T follicular helper cell (primary cell): ENCODE measurements at places on chromosomes 3 and 15.

DNA sequence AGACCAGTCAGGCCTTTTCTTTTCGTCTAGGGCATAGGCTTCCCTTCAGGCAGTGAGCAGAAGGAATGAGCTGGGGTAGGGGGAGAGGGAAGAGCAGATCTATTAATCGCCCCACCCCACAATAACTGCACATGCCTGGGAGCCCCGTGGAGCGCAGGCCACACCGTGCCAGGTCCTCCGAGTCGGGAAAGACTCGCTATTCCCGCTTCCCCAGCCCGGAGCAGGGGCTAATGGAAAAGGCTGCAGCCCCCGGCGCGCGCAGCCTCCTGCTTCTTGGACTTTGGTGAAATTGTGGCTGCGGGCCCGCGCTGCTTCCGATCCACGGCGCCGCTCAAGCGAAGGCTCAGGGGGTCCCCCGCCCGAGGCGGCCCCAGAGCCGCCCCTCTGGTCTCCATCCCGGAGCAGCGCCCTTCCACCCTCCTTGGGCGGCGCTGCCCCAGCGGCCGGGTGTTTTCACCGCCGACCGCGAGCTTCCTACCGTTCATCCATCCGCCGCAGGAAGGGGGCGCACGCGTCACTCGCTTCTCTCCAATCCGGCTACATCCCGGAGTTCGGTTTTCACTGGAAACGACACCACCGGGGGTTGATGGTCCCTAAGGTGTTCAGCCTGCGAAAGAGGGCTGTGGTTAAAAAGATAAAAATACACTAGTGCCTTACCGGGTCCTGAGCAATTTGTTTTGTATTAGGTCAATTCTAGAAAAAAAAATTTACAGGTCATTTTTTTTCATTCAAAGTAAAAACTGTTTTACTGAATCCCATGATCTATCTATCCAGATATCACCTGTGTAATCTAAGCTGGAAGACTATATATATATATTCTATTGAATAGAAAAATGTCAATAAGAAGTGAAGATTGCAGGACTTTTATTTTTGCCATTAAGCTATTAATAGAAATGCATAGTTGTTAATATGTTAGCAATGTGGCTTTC is 4.4 kb upstream of the SYNM start:
- peak; percentile 18 for DNase-seq

DNA sequence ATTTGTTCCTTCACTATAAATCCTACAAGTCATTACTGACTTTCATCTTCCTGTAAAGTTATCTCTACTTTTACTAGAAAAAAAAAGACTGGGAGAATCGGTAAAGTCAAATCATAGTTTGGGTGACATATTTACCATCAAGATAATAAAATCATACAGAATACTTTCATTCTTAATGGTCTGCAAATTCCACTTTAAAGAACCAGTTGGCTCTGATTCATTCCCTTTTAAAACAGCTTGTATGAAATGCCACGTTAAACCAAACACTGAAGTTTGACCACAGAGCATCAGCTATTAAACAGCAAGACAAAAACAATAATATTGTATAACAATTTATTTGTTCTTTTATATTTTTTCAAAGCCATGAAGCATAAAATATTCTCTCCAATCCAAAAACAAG is 100.7 kb downstream of the FBN1 start:
- no peak for DNase-seq

- no peak for DNase-seq
These were observed 48.0 kb upstream of the RAB6B start for GRCh38 chr3:133943639-133944141.

GRCh38 chr3:98553021-98553563 is 21.3 kb downstream of the GPR15 start:
- no peak for DNase-seq

DNA sequence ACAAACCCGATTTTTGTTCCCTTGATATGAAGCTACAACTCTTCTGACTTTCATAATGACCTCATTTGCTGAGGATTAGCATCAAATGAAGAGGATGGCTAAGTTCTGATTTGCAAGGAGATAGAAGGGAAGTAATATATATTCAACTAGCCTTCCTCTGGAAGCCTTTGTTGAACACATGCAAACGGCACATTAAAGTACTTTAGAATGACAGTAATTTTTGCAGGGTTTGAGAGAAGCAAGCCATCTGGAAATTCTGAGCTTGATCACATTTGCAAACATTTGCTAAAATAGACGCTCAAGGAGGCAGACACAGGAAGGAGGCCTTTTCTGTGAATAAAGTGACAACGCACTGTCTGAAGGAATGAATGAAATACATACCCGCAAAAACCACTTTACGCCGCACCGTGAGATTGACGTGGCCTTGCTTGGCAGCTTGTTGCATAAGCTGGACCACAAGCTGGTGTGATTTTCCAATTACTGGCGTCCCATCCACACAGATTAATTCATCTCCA is 657.2 kb downstream of the MAGI1 start:
- DNase-seq, result no peak

- no peak for DNase-seq
These were observed 16.8 kb downstream of the EXOSC7 start for GRCh38 chr3:44992555-44993470.

- no peak for DNase-seq
These were observed 160.0 kb upstream of the UMPS start for GRCh38 chr3:124570232-124570631.

DNA sequence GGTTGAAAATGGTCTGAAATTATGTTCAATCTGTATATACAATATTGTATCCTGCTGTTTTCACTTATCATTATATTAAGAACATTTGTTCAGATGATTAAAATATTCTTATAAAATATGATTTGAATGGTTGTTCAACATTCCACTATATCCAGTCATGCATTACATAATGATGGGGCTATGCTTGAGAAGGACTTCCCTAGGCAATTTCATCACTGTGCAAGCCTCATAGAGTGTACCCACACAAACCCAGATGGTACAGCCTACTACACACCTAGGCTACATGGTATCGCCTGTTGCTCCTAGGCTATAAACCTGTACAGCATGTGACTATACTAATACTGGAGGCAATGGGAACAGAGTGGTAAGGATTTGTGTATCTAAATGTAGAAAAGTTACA is 30.5 kb downstream of the SLC7A14 start:
- DNase-seq, result no peak

DNA sequence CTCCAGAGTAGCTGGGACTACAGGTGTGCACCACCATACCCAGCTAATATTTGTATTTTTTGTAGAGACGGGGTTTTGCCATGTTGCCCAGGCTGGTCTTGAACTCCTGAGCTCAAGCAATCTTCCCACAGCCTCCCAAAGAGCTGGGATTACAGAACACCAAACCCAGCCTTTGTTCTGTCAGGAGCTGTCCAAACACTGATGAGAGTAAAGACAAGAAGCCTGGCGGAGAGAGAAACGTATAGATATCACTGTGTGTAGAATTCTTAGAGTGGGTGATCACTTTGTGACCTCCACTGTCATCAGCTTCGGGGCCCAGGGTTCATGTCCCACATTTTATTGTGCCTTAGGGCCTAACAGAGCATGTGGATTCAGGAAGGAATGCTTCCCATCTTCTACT is 159.5 kb downstream of the SNRK start:
- DNase-seq, result no peak

DNA sequence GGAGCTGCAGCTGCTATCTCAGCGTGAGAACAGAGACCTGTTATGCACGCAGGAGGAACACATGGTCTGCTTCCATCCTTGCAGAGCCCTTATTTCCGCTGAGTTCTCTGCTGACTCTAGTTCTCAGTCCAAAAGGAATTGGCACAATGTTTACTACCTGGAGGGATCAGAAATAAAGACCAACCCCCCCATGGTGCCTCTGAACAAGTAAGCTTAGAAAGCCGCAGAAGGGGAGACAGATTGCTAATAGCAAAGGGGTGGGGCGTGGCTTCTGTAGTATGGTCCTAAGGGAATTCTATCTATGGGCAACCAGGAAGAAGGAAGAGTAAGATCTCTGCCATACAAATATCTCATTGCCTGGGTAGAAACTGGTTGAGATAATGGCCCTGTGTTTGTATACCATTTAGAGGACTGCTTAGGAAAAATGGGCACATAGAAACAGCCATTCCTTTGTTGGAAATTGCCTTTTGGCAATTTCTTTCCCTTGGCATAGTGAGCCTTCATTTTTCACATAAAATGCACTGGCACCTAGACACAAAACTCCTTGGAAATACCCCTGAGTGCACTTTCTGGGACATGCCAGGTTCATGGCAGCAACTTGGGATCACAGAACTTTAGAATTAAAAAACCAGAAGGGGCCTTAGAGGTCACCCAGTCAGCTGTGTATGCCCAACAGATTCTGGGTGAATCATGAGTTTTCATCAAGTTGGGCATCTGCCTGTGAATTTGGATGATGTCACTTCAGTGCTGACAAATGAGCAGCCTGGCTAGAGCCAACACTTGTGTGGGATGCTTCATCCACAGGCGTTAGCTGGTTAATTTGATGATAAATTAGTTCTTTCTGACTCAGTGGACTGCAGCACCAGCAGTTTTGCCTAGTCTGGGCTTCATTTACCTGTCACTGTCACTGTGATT is 57.4 kb upstream of the STXBP5L start:
- no peak for DNase-seq

DNA sequence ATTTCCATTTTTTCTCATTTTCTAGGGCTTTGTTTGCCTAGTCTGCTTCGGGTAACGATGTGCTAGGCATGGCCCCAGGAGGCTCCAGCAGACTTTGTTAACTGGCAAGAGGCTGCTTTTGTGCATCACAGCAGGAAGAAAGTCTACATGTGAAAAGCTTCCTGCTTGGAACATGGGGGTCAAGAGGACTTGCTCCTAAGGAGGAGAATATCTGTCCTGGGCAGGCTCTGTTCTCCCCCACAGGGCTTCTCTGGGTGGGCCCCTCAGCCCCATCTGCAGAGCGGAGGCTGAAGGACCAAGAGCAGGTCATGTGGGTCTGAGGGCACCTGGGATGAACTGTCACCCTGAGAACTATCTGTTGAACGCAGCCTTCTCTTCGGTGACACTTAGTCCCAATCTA is 94.7 kb downstream of the CCNL1 start:
- DNase-seq, result no peak

DNA sequence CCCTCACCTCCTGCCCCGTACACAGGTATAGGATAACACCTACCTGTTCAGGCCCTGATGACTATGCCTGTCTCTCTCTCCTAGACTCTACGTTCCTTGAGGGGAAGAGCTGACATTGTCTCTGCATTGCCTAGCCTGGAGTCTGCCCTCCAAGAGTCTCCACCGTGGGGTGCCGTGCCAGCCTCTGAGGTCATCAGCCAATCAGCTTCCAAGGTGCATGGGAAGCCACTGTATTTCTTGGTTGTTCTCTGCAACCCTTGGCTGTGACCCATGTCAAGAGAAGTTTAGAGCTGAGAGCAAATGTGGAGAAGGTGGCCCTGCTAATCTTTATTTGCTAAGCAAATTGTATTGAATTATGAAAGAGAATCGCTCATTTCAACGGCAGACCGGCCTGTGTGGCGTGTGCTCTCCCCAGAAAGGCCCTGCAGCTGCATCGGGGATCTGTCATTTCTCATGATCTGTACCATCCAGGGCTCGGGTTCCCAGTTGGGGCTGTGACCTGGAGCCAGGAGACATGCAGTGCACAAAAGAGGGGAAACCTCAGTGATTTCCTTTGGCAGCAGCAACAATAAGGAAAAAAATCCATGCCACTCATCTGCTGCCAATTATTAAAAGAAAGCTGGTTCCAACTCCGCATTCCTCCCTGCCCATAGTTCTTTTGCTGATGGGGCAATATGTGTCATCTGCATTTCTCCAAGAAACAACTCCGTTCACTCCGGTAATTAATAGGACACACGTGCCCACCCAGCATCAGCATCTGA is 182.2 kb downstream of the MEGF11 start:
- no peak for DNase-seq

GRCh38 chr3:129386984-129387383 is 41.5 kb downstream of the EFCAB12 start:
- no peak for DNase-seq

DNA sequence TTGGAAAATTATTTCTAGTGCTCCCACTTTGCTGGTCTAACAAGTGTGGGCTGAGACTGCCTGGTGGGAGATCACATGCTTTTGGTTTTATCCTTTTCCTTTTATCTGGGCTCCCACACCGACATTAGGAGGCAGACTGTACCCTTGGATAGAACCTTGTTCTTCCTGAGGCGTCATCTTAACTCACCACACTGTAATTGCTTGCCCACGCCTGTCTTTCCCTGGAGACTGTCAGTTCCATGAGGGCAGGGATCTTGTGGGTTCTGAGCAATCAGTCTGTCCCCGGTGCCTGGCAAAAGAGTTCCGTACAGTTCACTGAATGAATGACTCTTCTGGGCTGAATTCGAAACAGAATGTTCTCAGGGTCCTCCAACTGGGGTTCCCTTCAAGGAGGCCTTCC is 124.6 kb upstream of the ABHD17C start:
- no peak for DNase-seq

- DNase-seq, result no peak
These were observed 8.9 kb downstream of the NSUN3 start for GRCh38 chr3:94071713-94072284.

GRCh38 chr3:140344601-140345205 is 333.2 kb upstream of the TRIM42 start:
- no peak for DNase-seq

GRCh38 chr3:25074149-25074548 is 353.9 kb upstream of the RARB start:
- DNase-seq, result no peak

DNA sequence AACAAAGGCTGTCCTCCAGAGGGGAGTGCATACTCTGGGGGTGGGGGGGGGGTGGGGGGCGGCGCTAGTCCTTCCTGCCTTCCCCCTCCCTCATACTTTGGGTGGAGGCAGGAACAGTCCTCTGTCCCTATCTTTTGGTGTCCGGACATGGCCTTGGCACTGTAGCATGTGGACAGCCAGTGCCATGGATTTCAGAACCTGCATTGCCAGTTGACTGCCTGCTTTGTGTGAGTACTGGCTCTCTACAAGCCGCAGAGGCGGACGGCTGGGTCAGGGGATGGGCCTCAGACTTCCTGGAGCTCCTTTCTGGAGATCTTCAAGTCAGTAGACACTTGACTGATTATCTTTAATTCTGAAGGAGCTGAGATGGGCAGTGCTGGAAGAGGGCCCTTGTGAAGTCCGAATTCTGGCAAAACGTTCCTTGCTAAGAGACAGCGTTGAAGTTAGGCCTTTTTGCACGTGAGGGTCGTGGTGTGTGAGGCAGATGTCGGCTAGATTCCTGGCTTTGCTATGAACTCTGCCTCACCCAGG is 2.5 kb downstream of the CLDN11 start:
- DNase-seq, result no peak
